Ureter (tissue), 1 donor: ENCODE measurements at places on chromosomes 3 and 15.

GRCh38 chr15:62622775-62623174 is 419.8 kb upstream of the TPM1 start:
- no peak for DNase-seq

DNA sequence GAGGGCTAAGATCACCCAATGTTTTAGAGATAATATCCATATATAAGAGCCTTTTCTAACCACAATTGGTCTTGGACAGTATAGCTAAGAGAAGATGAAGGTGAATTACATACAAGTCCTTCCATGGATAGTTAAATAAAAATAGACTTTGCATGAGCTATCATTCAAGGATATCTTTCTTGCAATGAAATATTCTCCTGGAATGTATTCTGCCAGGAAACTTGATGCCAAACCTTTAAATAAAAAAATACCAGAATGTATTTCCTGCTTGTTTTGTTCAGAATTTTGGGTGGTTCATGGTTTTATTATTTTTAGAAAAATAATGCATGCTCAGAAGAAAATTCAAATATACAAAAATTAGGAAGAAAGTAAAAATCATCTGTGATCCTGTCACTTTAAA is 88.8 kb upstream of the PPIB start:
- DNase-seq, result no peak

DNA sequence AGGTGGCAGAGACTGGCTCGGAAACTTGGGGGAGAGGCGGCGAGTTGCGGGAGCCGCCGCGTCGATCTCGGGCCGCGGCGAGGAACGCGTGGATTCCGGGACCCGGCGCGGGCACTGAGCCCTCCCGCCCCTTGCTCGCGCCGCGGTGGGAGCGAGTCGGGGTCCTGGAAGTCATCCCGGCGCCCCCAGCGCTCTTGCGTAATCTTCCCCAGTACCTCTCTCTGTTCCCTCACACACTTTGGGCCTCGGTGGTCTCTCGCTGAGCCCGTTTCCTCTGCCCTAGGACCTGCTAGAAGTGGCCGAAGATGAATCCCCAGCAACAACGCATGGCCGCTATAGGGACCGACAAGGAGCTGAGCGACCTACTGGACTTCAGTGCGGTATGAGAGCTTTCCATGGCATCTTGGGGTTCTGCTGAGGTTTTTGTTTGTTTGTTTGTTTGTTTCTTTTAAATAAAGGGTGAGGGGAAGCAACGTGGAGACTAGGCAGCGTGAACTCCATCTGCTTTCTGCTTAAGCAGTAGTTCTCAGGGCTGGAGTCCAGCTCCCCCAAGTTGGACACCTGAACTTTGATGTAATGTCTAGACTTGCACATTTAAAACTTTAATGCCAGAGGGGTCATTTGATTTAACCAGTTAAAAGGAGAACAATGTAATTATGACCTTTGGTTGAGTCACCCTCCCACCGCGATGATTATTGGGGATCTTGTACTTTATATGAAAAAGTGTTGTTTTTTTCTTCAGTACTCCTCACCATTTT is 1.3 kb downstream of the TCF12 start:
- peak; percentile 48 for DNase-seq

GRCh38 chr15:36961956-36962355 is 138.4 kb downstream of the MEIS2 start:
- no peak for DNase-seq

- peak; percentile 23 for DNase-seq
Observed at GRCh38 chr15:100802421-100803170, 77.0 kb upstream of the ALDH1A3 start.

DNA sequence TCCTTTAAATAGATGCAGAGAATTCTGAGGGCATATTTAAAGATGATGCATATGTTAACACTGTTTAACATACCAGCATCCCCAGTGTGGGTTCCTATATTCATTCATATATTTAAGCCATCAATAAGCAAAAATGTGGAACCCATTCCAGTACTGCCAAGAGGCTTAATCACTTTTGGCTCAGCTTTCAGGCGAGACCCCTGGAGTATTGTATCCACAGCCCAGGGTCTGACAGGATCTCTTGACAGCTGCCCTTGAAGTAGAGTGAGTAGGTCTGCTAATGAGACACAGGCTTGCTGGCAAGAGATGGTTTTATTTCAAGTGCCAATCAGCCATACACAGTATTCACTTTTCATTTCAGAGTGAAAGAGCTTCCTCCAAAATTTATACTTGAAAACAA is 367.3 kb downstream of the OCA2 start:
- DNase-seq, result no peak

DNA sequence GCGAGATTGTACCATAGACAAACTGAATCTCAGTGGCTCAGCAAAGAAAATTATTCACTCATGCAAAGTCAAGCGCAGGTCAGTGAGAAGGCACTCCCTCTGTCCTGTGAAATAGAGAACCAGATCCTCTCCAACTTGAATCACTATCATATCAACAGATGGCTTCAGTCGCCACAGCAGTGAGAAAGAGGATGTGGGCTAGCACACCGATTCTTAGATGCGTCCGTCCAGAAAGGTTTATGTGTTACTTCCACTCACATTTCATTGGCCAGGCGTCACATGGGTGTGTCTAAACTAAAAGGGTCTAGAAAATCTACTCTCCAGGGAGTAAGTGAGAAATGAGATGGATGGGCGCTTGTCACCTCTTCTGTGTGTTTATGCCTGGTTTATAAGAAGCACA is 141.6 kb upstream of the KBTBD8 start:
- no peak for DNase-seq

- no peak for DNase-seq
Observed at GRCh38 chr3:119104031-119104430, 41.9 kb upstream of the TEX55 start.

DNA sequence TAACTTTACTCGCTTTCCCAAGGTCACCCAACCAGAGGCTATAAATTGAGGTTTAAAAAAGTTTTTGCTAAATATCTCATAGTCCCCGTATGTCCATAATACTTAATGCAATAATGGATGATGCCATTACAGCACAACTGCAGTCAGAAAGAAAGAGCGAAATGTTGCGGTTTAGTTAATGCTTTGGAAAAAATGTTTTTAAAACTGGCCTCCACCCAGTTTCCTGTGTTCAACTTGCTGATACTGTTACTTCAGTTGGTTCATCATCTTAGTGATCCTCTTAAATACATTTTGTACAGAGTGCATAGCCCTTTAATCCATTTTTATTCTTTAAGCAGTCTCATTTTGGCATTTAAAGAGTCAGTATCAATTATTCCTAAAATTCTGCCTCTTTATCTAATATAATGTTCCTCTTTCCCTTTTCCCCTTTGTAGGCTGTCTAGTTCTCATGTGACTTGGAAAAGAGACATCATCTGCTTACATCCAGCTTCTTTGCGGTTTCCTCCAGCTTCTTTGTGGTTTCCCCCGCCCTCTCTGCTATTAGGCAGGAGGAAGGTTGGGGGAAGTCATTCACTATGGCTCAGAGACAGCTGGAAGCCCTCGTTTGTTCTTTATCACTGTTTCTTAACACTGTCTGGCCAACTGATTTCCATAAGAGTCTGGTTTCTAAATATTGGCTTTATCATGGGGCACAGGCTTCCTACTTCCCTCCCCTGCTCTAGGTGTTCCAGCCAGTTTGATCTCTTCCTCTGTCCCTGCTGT is 154.3 kb downstream of the GOLIM4 start:
- no peak for DNase-seq

GRCh38 chr3:464255-464654 is 267.7 kb downstream of the CHL1 start:
- DNase-seq, result no peak

DNA sequence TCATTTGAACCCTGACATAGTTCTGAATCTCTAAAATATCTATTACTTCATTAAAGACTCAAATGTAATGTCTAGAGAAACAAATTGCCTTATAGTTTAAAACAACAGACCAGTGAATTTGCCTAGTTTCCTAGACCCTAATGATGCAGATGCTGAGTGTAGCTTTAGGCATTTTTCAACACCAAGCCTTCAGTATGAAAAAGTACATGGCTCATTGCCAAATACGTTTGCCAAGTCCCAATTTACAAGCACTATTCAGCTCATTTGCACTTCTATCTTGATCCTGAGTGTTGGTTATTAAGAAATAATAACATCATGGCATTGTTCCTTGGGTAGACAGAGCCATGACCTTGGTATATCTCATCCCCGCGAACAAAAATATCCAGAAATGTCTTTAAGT is 46.8 kb downstream of the EOMES start:
- no peak for DNase-seq

DNA sequence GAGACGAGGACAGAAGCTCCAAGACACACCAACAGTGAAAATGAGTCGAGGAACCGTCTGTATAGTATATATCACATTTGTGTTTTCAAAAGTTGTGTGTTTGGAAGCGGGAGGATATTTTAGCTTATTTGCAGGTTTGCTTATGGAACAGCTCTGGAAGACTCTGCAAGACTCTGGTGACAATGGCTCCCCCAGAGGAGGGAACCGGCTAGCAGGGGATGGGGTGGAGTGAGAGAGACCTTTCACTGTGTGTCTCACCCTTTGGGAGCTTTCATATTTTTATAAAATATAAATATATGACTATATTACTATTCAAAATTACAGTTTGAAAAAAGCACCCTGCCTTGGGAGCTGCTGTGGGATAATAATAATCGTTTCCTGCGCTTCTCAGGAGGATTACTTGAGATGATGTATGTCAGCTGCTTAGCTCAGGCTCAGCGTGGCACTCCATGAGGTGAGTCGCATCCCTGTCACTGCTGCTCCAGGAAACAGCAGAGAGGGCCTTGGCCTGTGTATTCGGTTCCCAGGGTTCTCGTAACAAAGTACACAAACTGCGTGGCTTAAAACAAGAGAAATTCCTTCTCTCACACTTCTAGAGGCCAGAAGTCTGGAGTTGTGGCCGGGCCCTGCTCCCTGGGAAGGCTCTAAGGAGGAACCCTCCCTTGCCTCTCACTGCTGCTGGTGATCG is 183.9 kb downstream of the FAM43A start:
- no peak for DNase-seq

GRCh38 chr3:45223889-45224727 is 2.0 kb downstream of the TMEM158 start:
- DNase-seq, result no peak

DNA sequence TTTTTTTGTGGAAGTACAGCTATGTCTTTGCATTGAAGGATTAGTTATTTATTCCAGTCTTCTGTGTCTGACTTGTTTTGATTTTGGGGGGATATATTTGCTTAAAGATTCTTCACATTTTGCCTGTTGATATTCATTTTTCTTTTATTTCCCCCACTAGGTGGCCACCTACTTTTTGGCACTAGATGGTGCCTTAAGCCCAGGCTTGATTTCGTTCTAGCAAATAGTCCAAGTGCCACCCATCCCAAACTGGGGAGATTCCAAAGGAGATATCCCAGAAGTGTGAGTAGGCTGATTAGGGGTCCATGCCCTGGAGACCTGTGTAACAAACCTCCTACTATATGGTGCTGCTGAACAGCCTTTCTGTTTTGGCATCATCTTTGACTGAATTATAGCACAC is 80.0 kb upstream of the SPATA16 start:
- no peak for DNase-seq
